ENCODE measurements at places on chromosomes 4 and X.

DNA sequence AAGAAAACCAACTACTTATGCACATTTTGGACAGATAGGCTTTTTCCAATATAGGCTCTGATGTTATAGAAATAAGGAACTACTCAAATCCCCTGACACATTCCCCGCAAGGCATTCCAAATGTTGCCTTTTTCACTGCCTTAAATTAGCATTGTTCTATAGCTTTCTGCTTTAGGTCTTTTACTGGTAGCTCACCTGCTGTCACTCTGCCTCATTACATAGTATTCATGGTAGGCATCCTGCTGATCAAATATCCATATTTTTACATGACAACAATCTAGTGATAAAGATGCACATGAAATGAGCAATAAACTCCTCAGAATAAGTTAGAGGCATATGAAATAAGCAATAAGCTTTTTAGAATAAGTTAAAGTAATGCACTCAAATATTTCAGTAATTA, 542.7 kb downstream of the FAM133A start:
- DNase-seq, result no peak

- DNase-seq, result peak; percentile 49
Measured at GRCh38 chrX:119870626-119871131, 854 bp downstream of the RNF113A start.

DNA sequence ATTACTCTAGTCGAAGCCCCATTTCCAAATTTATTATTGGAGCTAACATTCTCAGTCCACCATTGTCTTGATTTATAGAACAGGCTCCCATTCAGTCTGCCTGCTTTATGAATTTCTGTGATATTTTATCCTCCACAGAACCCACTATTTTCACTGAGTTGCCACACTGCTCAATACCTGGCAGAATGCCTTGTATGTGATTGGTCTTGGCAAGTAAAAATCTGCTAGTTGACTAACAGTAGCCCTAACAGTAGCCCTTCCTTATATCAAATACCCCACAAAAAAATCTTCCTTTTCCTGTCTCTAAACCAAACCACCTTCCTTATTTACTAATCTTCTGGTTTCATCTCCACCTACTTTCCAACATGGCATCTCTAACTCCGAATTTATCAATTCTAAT, 82.6 kb downstream of the CHM start:
- no peak for DNase-seq

- DNase-seq, result no peak
Measured at GRCh38 chrX:11665168-11666111, at the start of gene ARHGAP6. ARHGAP6 (minus strand) TSS chrX:11665920; CDS start chrX:11664828, 1,092 bp downstream.

GRCh38 chr4:91636083-91636482, 667.7 kb upstream of the GRID2 start:
- DNase-seq, result no peak

DNA sequence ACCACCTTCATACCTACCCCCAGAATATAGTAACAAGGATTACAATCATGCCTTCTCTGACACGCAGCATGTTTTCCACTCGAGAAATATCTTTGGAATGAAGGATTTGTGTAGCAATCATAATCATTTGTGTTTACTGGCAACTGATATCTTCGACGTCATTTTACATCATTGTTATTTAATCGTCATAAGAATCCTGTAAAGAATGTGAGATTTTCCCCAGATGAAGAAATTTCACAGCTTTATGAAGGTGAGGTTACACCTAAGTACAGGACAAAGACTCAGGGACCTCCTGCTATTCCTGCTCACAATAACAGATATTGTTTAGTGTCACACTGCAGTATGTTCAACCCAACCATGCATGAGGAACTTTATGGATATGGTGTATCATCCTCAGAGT, 198.2 kb upstream of the LDB2 start:
- no peak for DNase-seq

DNA sequence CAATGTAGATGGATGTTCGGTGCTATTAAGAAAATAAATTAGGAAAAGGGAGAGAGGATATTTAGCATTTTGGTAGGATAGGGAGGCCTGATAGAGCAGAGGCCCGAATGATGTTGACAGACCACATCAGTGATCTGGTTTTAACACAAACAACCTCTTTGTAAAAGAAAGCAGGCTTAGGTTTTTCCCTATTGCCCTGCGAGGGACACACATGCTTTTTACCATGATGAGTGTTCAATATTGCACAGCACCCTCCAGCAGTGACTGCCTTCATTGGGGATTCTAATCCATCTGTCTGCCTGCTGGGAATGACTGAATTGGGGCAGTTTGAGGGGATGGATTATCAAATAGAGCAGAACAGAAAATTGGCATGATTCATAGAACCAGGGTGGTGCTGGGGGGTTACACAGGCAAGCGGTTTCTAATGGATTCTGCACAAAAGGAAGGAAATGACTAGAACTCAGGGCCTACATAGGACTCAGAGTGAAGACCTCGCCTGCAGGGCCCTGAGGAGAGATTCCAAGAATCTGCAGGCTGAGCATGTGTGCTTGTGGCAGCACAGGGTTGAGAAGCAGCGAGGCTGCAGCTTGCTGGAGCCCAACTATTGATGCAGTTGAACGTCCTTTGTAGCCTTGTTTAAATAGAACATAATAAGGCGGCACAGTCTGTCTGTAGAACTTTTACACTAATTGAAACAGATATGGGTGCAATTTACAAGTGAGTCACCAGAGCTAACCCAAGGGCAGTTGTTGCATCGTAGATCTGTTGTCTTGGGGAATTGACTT, 58.0 kb downstream of the RHOH start:
- DNase-seq, result no peak

DNA sequence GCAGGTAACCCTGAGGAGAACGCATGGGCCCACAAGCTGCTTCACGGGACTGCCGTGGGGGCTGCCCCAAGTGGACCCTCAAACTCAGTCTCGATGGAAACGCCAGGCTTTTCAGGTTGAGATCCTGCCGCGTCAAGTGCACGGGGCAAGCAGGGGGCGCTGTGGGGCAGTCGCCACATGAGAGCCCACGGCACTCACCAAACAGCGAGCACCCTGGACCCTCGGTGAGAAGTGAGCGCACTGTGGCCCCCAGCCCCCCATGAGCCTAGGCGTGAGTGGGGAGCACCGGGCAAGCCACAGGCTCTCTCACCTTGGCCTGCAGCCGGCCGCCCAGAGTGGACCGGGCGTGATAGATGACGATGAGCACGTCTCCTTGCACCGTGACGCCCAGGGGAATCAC, 50.9 kb upstream of the CPLX1 start:
- DNase-seq, result peak; percentile 16

DNA sequence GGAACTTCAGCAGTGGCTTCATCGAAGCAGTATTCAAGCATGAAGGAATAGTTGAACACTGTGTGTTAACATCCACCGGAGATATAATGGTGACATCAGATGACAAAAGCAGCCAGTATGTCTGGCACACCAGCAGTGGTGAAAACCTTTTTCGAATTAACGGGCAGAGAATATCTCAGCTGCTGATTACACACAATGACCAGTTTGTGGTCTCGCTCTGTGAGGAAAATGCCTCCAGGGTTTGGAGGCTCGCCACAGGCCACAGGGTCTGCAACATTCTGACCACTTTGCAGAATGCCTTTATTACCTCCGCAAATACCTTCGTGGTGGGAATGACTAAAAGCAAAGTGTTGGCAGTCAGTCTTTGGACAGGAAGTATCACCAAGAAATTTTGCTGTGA, 201.5 kb downstream of the NWD2 start:
- no peak for DNase-seq

- no peak for DNase-seq
Measured at GRCh38 chrX:8755116-8755515, 23.2 kb upstream of the ANOS1 start.

DNA sequence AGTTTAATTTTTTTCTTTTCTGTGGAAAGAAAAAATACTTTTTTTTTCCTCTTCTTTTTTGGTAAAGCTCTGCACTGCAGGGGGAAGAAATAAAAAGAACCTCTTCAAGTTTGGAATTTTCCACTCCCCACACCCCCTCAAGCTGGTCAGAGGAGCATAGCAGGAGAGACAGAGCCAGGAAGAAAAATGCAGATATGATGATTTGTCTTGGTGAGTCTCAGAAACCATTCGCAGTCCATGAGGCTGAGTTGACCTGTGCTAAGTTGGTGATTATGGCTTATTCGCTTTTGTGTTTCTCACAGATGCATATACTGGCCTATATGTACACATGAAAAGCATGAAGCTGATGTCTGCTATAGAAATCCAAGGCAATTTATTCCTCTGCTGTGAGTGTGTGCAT, 205.9 kb downstream of the LDB2 start:
- no peak for DNase-seq

GRCh38 chrX:139720136-139720535, 12.2 kb upstream of the MCF2 start:
- no peak for DNase-seq
